ENCODE measurements at places on chromosomes 2 and 18.

DNA sequence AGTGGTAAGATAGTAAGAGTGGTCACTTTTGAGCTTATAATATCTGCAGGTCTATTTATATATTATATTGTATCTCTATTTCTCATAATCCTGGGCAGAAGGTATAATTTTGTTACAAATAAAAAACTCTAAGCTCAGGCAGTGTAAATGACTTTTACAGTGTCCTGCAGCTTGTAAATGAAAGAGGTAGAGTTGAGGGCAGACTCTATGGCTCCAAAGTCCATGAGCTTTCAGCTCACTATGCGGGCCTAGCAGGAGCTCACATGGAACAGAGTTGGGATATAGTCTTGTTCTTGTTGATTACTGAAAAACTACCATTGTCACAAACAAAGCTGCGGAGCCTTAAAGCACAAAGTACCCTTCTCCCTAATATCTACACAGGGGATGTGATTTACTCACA is 361.4 kb downstream of the LNPK start:
- DNase-seq: no peak

DNA sequence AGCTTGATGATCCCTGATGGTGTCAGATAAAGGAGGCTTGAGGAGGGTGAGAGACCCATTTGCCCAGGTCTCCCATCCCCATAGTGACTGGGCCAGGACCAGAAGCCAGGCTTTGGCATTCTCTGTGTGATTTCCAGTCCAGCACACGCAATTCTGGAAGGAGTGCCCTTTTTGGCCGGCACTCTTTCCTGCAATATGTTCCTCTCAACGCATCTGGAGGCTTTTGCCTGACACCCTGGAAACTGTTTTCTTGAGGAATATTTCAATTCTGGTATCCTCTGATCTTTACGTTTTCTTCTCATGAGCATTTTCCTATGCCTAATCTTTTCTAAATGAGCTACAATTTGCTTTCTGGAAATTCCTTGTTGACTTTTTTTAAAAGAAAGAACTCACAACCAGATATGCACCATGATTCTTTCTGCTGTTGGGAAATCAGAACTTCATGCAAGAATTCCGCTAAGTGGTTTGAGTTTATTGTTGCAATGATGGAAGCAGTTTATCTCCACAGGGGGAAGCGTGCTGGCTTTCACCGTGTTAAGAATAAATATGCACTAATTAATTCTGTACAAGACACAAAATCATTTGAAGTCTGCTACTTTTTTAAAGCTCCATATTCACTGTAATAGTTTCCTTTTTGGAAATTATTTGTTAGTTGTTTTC is 143.7 kb downstream of the NAPG start:
- no peak for DNase-seq

DNA sequence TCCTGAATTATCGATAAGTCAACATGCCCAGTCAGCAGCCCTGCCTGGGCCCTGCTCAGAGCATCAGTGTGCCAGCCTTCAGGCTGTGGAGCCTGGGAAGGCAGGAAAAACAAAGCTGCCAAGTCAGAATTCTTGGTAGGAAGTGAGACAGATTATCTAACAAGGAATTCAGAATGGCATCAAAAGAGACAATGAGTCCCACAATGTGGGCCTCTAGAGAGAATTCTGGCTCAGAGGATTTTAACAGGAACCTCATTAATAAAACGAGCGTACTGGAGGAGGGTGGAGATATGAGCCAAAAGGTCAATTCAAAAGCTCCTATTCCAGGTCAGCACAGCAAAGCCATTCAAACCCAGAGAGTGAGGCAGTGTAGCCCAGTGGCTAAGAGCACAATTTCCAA is 327.6 kb upstream of the MMADHC start:
- no peak for DNase-seq

DNA sequence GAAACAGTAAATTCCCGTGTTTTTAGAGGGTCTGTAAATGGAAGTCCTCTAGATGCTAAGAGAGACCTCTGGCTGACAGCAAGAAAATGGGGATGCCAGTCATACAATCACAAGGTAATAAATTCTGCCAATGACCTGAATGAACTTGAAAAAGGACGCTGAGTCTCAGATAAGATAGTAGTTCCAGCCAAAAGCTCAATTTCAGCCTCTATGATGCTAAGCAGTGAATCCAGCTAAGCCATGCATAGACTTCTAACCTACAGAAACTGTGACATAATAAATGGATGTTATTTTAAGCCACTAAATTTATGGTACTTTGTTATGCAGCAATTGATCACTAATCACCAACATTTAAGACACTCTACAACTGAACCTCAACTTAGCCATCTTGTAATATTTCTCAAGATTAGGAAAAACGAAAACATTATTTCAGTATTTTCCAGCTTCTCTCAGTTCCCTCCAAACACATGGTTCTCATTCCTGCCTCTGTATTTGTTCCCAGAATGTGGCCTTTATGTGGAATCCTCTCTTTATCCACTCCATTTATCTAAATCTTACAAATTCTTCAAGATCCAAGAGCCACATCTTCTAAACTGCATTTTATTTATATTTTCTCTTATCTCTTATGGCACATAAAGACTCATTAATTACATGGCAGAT is 331.1 kb downstream of the GULP1 start:
- DNase-seq: no peak

GRCh38 chr2:144833075-144833637 is 313.2 kb upstream of the ZEB2 start:
- DNase-seq: no peak

GRCh38 chr2:158120664-158121641 is 19.3 kb downstream of the UPP2 start:
- no peak for DNase-seq

GRCh38 chr2:209845666-209846065 is 74.0 kb downstream of the UNC80 start:
- no peak for DNase-seq

DNA sequence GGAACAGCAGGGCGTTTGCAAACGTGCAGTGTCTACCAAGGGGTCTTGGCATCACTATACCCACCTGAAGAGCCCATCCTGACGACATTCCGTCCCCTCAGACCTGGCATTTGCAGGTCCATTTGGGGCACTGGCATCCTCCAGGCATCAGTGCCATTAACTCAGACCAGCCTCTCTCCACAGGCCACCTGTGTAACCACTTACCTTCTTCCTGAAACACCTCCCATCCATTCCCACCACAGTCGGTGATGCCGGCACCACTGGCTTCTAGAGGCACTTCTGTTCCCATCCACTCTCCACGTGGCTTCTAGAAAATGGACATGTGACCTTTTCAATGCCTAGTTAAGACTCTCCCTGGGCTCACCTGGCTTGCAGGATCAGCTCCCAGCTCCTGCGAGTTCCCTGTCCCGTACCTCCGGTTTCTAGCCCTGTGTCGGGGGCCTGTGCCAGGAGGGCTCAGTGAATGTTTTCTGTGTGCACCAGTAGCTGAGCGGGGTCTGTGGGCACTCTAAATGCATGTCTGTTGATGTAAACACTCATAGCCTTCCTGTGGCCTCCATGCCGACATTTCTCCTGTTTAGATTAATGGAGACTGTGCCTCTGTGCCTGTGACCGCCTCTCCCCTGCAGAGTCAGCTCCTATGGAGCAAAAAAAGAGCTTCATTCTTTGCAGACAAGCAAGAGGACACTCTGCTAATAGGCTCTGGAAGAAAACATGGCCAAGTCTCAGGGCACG is 458.0 kb upstream of the HS6ST1 start:
- DNase-seq: no peak

Measured in cortex of kidney (tissue), 1 donor.